Stimulated activated naive CD8-positive, alpha-beta T cell treated with anti-CD3 and anti-CD28 coated beads, Interleukin-15, amount 100 ng/mL, for 72 hours (primary cell): ENCODE measurements at places on chromosomes 5 and 9.

DNA sequence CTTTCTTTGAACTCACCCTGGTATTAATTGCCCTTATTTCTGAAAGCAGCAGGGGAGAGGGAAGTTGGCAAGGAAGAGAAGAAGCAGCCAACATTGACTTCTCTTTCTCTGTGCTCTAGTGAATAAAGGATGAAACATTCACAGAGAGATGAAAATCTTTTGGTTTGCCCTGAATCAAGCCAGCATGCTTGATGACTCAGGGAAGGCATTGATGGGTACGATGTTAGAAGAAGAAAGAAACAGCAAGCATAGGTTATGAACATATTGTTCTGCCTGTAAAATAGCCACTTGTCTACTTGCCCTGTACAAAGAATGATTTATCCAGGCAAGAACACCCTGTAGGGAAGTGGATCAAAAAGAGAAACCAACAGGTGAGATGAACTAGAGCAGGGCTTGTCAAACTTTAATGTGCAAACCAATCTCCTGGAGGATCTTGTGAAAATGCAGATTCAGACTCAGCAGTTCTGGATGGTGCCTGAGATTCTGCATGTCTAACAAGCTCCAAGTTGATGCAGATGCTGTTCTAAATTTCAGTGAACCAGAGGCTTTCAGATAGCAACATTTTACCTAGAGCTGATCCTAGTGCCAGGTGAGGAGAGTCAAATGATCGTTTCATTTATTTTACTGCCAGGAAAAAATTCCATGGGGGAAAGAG is 586.6 kb upstream of the TLE4 start:
- no peak for DNase-seq

DNA sequence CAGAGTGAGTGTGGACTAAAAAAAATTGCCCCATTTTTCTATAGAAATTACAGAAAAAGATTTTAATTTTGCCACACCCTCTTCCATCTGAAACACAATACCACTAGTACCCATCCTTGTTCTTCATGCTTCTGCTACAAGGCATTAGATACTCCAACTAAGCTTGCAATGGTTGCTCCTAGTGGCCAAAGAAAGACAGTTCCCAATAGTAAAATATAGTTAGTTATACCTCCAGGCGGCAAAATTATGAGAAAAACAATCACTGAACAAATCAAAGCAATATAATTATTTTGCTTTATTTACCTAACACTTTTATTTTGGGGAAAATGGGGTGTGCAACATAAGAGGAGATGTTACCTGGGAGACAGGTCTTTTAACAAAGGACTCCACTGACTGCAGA is 101.2 kb downstream of the RAPGEF6 start:
- DNase-seq = no peak

DNA sequence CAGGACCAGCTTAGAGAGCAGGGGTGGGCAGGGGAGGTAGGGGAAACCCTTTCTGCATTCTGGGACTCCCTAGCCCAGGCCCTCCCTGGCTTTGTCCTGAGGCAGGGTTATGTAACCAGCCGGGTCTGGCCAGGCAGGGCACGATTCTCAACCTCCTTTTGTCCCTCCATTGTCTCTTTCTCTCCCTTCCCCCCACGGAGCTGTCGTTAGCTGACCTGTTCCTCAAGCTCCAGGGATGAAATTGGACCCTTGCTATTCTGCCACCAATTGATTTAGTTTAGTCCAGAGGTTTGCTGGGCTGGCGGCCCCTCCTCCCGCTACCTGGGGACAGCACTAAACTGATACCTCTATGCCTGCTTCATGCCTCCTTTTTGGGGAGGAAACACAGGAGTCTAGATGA is 9.4 kb upstream of the NDST1 start:
- no peak for DNase-seq

DNA sequence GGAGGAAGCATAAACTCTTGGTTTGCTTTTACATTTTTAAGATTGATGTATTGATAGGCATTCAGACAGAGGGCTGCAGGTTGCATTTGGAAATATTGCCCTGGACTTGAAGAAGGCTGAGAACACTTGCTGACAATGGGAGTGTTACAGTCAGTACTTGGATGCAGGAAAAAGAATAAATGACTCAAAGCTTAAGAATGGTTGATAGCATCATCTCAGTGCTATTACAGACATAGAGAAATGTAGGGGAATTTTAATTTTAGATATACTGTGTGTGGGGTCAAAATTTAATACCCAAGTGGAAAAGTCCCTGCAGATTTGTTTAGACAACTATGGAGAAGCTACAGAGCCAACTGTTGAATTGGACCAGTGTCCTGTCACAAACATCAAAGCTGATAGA is 101.1 kb downstream of the ISL1 start:
- DNase-seq = no peak

GRCh38 chr5:117665121-117665520 is 1090.5 kb upstream of the SEMA6A start:
- DNase-seq = no peak

GRCh38 chr5:1161833-1162229 is 39.6 kb upstream of the SLC6A19 start:
- DNase-seq = no peak

DNA sequence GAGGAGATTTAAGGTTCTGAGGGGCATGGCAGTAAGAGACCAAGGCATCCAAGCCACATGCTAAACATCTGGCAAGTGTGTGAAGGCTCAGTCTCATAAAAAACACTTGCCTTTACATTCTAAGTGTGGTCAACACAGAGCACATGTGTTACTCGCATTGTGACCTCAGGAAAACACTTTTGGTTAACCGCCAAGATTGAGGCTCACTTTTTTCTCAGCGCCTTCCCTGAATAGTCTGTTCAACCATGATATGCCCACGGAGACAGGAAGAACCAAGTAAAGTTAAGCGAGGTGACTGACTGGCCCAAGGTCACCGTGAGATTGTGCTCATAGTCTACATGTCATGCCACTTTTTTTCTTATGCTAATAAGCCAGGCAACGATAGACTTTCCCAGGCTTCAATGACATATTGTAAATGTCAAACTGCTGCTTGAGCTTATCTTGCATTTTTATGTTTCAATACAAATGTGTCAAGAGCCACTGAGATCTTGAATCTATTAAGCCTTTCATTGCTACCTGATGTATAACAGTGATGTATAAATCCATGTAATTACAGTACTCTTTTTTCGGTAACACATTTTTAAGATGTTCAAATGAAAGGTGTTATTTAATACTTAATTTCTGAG is 21.1 kb upstream of the IL9 start:
- no peak for DNase-seq

DNA sequence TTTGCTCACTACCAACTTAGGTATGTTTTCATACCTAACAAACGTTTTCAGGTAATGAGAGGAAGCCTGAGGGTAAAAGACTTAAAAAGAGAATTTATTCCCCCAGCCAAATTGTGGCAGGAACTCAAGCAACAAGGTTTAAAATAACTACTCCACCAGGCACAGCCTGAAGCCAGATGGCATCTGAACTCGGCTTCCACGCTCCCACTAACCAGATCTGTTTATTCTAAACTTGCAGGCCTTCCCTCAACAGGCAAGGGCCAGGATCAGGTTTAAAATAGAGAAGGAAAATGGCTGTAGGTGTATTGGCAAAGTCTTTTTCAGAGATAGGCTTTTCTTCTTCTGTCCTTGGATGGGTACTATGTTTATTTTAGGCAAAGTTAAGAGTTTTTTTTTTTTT is 89.4 kb downstream of the OTULIN start:
- DNase-seq = no peak

GRCh38 chr5:111198281-111198966 is 25.8 kb upstream of the CAMK4 start:
- no peak for DNase-seq

GRCh38 chr5:132405646-132406045 is 36.1 kb downstream of the SLC22A5 start:
- no peak for DNase-seq

GRCh38 chr5:156715287-156715686 is 134.8 kb upstream of the PPP1R2B start:
- no peak for DNase-seq

DNA sequence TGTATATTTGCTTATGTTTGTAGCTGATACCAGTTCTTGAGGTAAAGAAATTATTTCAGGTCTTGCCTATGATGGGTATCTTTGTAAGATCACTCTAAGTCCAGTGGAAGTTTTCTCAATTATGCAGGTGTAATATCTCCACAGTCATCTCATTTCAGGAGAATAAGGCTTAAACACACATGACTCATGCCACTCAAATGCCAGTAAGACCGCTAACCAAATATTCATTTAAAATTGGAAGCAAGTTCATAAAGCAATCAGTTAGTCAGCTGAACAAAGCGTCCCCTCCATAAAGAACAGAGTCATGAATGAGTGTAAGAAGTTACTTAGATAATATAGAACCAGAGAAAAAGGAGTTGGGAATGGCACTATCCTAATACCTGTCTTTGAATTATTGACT is 248.7 kb downstream of the LURAP1L start:
- no peak for DNase-seq

GRCh38 chr5:167346461-167346860 is 945.0 kb upstream of the WWC1 start:
- DNase-seq = no peak

DNA sequence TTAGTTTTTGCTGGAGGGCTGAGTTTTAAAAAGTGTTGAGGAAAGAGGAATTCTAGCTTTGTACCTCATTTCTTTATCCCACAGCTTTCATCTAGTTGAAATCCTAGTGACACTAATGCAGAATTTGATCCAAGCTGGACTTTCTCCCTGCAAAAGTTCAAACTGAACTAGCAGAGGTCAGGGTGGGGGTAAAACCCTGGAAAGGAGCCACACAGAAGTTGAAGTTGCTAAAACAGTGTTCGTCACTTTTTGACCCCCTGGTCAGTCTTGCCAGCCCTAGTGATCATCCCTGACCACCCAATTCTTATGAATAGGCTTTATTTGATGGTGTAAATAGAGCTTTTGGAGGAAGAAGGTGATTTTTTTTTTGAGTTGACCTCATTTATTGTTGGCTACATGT is 390.4 kb downstream of the TMEM38B start:
- no peak for DNase-seq

- DNase-seq = no peak
Observed at GRCh38 chr9:14238079-14238478, 75.9 kb downstream of the NFIB start.
